ENCODE measurements at places on chromosomes 16 and 17.

DNA sequence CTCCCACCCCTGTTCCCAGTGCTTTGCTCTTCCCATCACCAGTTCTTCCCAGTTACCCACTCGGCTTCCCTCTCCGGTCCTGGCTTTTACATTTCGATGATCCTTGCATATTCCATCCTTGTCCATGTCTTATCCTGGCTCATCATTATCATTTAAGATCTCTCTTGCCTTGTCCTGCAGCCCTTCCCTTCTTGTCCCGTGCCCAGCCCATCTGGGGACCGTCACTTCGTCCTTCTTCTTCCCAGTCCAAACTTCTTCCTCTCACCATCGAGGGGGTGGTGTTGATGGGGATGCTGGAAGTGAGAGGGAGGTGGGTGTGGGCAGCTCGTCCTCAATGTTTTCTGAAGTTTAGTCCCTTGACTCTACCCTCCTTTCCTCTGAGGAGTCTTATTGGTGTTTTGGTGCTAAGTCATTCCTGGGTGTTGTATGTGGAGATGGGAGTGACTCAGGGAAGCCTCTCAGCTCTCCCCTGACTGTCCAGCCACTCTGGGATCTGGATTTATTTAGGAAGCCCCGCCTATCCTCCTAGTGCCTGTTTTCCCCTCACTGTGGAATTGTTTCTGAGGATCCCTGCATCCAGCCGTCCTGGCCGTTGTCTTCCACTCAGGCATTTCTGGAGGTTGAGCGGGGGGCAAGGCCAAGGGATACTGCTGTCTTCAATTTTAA, 975 bp downstream of the SNX29 start:
- DNase-seq = no peak

GRCh38 chr17:79874329-79874981, 35.2 kb upstream of the CBX4 start:
- peak; percentile 17 for DNase-seq

DNA sequence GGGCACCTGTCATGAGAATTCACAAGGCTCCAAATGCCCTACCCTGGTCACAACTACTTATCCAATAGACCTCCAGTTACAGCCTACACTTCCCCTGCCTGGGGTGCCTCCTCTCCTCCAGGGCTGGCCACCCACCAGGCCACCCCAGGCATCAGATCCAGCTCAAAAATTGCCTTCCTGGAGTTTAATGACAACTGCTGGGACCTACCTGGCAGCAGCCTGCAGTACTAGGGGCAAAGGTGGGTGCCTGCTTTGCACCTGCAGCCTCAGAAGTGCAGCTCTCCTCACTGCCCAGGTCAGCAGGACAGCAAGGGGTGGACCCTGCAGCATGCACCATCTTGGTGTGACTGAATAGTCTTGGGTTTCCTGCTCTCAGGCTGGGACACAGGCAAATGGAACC, 3.6 kb downstream of the GP1BA start:
- no peak for DNase-seq

GRCh38 chr17:20852990-20853370, 189.8 kb downstream of the USP22 start:
- DNase-seq = no peak

DNA sequence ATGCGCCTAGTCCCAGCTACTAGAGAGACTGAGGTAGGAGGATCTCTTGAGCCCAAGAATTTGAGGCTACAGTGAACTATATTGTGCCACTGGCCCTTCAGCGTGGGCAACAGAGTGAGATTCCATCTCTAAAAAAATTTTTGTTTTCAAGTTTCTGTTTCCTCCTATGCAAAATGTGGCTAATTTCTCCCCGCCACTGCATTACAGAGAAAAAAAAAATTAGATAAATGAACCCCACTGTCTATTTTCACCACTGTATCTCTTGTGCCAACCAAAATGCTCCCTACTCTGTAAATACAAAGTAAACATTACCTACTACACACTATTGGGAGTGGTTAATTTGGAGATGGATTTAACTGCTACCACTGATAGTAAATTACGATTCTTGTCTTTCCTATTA, 2.0 kb downstream of the MARF1 start:
- DNase-seq = no peak

DNA sequence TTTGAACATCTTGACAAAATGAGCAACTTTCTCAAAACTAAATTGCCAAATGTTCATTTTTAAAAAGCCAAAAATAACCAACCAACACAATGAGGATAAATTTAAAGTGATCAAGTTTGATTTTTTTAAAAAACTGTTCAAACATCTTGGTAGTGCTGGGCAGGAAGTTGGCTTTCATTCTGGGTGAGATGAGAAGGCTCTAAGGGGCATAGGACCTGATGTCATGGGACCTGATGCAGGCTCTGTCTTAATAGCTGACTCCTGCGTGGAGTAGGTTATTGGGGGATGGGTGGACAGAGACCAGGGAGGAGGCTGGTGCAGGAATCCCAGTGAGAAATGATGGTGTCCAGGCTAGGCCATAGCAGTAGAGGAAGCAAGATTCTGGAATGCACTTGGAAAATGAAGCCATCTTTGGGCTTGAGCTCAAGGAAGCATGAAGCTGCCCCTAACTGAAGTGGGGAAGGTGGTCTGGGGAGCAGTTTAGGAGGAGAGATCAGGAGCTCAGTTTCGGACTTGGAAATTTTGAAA, 20.4 kb downstream of the NLRC5 start:
- no peak for DNase-seq

GRCh38 chr17:39556423-39556822, 51.3 kb downstream of the NEUROD2 start:
- DNase-seq = no peak

DNA sequence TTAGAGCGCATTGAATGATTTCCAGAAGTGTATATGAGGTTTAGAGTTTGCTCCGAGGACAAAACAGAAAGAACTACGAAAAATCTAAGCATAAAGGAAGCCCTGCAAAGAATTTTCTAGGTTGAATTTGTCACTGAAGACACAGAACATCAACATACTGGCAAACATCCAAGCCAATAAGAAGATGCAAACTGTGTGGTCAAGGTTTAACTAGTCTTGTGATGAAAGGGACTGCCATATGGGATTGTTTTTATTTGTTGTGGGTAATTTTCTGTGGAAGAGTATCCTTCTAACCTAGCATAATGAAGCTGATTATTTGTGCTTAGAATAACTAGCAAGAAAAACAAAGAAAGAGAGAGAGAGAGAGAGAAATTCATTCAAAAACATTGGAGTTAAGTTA, 492.0 kb upstream of the ERCC4 start:
- no peak for DNase-seq

DNA sequence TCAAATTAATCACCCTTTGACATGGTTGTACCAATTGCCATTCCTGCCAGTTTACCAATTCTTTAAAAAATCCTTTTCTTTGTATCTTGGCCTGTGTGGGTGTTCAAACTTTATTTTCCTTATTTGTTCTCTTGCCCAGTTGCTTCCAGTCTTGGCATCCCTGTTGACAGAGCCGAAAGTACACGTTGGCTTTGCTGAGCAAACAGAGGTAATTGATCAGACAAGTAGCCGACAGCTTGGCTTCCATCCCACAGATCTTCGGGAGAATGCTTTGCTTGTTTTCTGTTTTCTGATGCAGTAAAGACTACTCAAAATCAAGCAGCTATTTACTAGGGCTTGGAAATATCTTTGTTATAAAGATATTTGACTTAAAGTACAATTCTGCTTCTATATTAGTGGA, 506.8 kb upstream of the SALL1 start:
- peak; percentile 37 for DNase-seq

GRCh38 chr17:78057113-78057740, 71.3 kb downstream of the TMC6 start:
- no peak for DNase-seq

GRCh38 chr17:68759343-68760140, 158.4 kb upstream of the FAM20A start:
- DNase-seq = peak; percentile 88

DNA sequence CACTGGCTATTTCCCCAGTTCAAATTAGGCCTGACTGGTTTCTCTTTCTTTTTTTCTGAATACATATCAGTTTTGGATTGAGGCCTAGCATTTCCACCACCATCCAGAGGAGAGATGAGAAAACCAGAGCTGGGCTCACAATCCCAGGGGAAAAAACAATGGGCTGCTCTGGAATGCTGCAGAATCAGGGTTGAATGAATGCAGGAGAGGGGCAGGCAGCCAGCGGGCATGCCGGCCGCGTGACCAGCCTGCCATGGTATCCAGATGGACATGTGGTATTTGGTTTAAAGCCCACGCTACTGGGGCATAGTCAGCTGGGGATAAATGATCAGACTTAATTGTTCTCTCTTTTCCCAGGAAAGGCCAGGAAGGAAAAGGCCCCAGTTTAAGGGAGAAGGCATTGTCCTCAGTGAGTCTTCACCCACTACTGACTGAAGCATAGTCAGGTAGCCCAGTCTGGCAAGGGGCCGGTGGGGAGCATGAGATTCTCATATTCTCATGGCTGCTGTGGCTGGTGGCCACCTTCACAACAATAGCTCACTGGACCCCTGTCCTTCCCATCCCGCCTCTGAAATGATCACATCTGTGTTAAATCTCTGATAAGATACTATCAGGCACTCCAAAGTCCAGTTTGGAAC, 38.7 kb upstream of the RHOT1 start:
- DNase-seq = no peak

- DNase-seq = peak; percentile 69
These were observed 4.8 kb downstream of the ATP2A3 start for GRCh38 chr17:3959295-3959899.

- peak; percentile 35 for DNase-seq
These were observed 10.3 kb upstream of the HAS3 start for GRCh38 chr16:69095193-69095592.

DNA sequence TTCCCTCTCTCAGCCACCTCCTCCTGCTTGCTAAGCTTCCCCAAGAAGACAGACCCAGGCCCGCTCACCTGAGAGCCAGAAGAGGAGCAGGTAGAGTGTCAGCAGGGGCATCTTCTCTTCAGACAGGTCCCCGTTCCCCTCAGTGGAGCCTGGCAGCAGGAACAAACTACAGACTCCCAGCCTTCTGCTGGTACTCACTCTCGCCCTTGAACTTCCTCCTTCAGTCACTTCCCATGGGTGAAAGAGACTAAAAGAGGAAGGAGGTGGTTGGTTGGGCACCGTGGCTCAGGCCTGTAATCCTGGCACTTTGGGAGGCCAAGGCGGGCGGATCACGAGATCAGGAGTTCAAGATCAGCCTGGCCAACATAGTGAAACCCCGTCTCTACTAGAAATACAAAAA, at the start of gene CD300LF:
Gene CD300LF, minus strand, starts transcription at position 168 of the 400 bp plus-strand sequence. Its CDS starts 57 bp downstream, at position 111.
- no peak for DNase-seq

GRCh38 chr17:60695960-60696359, 18.3 kb downstream of the BCAS3 start:
- no peak for DNase-seq

- DNase-seq = no peak
These were observed 603.0 kb upstream of the CDH8 start for GRCh38 chr16:62638964-62639870.

- DNase-seq = no peak
These were observed 7.1 kb downstream of the CTRB1 start for GRCh38 chr16:75225678-75226515.

- no peak for DNase-seq
These were observed at the start of gene HSF5 for GRCh38 chr17:58487589-58488427. Gene HSF5, minus strand, starts transcription at chr17:58488408. Its CDS starts 134 bp downstream, at chr17:58488274.

GRCh38 chr16:8846401-8846932, 22.3 kb downstream of the CARHSP1 start:
- no peak for DNase-seq

DNA sequence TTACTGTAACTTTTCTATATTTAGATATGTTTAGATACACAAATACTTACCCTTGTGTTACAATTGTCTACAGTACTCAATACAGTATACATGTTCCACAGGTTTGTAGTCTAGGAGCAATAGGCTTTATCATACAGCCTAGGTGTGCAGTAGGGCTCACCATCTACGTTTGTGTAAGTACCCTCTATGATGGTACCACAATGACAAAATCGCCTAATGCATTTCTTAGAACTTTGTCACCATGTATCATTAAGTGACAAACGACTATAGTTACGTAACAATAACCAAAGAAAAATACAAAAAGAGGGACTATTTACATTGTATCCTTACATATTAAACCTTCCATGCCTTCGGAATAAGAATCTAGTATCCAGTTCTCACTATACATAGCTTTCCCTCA, 8.0 kb downstream of the STAT5B start:
- DNase-seq = no peak

GRCh38 chr16:64459821-64460220, 662.0 kb downstream of the CDH11 start:
- DNase-seq = no peak

- DNase-seq = no peak
These were observed 82.8 kb upstream of the GSE1 start for GRCh38 chr16:85530370-85530739.

- DNase-seq = no peak
These were observed 7.4 kb downstream of the NAGLU start for GRCh38 chr17:42543190-42544079.

GRCh38 chr16:2177561-2177960, 18.8 kb downstream of the CASKIN1 start:
- DNase-seq = no peak

DNA sequence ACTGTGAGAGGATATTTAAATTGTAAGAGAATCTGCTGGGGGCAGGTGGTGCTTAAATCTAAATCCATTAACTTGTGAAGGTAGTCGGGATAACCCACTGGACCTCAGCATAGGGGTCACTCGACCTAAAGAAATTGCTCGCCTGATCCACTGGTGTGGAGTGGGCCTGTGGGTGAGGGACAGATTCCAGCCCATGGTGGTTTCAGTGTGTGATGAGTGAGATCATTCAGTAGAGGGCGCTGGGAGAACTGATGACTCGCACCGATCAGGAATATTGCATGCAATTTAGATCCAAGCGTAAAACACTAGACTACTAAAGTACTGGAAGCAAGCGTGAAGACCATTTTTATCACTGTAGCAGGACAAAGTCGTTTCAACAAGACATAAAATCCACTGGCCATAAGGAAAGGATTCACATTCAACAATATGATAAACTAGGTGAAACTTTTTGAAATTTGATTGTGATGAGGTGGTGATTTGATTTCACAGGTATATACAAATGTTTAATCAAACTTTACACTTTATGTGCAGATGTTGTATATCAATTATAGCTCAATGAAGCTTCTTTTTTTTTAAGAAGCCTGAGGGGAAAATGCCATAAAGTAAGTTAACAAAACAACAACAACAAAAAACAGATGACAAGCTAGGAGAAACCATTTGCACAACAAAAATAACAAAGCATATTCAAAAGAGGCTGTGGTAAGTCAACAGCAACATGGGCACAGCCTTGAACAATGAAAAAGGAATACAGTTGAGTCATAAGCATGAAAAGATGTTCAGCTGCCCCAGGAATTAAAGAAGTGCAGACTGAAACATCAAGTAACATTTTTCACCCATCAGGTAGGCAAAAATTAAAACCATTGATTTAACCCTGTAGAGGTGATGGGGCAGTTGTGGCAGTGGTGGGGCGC, 7.5 kb upstream of the TMEM170A start:
- peak; percentile 64 for DNase-seq

DNA sequence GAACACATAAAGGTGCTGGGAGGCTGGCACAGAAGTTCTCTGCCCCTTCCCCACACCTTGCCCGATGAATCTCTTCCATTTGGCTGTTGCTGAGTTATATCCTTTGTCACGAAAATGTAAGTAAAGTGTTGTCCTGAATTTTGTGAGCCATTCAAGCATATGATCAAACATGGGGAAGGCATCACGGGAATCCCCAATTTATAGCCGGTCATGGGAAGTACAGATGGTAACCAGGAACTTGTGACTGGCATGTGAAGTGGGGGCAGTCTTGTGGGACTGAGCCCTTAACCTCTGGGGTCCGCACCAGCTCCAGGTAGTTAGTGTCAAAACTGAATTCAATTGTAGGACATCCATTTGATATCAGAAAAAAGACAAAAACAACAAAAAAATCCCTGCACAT, 13.2 kb downstream of the TOM1L2 start:
- no peak for DNase-seq

GRCh38 chr17:15341385-15341849, at the start of gene TEKT3:
Gene TEKT3, minus strand, starts transcription at chr17:15341597. Its CDS starts 10,012 bp downstream, at chr17:15331585.
- DNase-seq = peak; percentile 37

Measured in NCI-H345 (cell line).